OCI-M1 (cell line): ENCODE measurements at places on chromosomes 6 and 20.

DNA sequence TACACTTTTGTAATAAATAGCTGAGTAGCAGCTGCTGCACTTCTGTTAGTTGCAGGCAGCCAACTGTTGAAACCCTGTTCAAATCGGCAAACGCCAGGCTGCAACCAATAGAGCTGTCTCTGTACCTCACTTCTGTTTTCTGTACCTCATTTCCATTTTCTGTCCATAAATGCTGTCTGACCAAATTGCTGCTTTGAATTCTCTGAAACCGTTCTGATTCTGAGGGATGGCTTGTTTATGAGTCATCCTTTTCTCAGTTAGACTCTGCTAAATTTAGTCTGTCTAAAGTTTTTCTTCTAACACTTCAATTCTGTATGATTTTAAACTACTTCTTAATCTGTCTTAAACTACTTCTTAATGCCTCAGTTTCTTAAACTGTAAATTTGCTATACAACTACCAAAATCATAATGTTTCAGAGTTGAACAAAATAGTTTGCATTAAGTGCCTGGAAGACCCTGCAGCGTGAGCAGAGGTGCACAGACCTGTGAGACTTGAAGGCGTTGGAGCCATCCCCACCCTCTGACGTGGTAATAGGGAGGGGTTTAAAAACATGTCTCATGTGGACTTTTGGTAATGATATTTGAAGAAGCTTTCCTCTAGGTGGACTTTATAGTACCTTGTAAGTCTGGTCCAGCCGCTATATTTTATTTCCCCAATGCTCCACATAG lies 9.6 kb downstream of the BTNL2 start:
- no peak for DNase-seq

- DNase-seq, result no peak
These were observed 245.4 kb upstream of the ASCC3 start for GRCh38 chr6:101126501-101126900.

DNA sequence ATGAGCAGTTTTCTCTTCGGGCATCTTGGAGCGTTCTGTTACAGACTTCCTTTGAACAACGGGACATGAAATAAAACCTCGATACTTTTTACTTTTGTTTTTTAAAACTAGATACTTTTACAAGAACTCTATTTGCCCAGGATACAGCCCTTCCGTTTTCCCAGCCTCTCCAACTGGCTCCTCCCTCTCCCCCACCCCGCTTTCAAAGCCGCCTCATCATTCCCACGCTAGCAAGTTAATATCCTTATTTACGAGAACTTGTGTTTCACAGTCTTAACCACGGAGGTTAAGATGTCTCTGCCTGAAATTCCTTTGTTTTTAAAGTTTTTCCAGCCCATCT lies 241 bp upstream of the CFAP206 start:
- peak; percentile 81 for DNase-seq

- peak; percentile 24 for DNase-seq
These were observed 1.7 kb upstream of the TOMM34 start for GRCh38 chr20:44961870-44962267.

DNA sequence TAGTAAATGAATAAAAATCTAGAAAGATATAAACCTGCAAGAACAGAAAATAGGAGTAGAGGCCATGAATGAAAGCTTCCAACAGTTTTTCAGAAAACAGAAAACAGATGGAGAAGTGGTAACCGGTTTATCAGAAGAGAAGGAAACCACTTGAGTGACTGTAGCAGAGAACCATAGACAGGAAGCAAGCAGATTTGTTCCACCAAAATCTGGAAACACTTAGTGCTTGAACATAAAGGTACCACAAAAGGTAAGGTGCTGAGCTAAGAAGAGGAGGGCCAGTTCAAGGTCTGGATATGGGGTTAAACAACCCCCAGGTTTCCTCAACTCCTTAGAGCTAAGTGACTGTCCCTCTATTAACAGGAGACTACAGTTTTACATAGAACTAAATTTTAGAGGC lies 9.2 kb upstream of the KIAA0319 start:
- no peak for DNase-seq

DNA sequence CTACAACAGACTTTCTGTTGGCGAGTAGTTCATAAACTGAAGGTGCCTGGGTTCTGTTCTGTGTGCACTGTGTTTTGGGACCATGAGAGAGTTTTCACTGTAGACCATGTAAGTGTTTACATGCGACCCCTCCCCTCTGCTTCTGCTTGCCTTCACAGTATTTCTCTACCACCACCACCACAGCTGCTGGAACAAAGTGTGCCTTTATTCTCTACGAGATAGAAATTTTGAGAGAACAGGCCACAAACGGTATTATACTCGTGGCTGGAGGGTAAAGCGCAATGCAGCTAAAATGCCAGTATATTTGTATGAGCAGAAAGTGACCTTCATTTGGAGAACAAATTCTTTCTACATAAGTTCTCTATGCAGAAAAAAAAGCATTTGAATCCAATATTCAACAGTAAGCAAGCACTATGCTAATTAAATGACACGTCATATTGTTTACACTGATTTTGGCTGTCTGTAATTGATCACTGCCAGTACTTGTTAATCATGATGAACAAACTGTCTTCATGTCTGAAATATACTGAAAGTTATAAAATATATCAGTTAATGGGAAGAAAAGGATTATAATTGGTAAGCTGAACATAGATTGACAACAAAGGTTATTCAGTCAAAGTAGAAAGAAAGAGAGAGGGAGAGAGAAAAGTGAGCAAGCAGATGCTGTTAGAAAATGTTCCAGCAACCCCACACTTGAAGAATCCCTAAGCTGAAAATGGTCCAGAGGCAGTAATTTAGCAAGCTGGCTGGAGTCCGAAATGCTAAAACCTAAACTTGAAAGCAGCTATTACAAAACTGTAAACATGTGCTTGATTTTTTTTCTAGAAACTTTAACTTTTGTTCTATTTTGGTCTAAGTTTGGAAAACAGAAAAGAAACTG lies 8.8 kb downstream of the CLDN20 start:
- no peak for DNase-seq

- DNase-seq, result peak; percentile 86
These were observed 144.6 kb upstream of the AGPAT4 start for GRCh38 chr6:161418463-161418945.

DNA sequence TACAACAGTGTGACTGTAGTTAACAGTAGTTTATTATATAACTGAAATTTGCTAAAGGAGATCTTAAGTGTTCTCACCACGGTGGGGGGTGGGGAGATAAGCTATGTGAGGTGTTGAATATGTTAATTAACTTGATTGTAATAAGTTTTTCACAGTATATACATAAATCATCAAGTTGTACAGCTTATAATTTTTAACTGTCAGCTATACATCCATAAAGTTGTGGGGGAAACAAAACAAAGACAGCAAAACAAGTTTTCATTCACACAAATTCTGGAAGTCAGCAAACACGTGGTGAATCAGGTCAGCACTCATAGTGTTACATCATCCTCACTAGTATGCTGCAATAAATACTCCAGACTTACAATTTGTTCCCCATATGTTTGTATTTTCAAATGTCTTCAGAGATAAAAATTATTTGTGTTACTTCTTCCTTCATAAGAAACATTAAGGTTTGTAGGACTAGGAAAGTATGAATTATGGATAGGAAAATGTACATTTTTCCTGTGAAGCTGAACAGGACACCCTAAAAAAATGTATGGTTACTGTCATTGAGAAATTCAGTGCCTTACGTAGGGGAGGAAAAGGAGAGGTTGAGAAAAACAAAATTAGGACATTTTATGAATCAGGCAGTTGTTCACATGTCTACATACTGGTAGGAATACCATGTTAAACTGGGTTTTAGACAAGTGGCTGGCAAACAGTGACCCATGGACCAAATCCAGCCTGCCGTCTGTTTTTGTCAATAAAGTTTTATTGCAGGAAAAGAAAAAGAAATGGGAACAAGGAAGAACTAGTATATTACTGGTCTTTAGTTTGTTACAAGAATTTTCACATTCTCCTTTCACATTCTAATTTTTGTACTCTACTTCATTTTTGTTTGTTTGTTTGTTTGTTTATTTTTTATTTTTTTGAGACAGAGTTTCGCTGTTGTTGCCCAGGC lies 6.0 kb downstream of the SUMO4 start:
- peak; percentile 66 for DNase-seq

GRCh38 chr6:156787569-156788492 lies 10.7 kb downstream of the ARID1B start:
- DNase-seq, result no peak

DNA sequence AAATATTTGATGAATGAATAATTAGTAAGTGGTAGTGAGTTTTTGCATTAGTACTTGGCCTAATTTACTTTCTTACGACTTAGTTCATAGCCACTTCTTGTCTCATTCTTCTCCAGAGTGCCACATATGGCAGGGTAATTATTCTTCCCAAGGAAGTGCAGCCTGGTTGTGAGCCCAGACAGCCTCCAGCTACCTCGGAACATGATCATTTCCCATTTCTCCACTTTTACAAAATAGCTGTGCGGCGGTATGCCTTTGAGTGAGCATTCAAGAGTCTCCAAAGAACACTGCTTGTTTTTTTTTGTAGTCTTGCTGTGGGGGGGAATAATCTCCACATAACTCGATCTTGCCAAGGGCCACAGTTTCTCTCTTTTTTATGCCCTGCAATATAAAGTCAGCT lies 765.0 kb downstream of the HDGFL1 start:
- DNase-seq, result no peak

DNA sequence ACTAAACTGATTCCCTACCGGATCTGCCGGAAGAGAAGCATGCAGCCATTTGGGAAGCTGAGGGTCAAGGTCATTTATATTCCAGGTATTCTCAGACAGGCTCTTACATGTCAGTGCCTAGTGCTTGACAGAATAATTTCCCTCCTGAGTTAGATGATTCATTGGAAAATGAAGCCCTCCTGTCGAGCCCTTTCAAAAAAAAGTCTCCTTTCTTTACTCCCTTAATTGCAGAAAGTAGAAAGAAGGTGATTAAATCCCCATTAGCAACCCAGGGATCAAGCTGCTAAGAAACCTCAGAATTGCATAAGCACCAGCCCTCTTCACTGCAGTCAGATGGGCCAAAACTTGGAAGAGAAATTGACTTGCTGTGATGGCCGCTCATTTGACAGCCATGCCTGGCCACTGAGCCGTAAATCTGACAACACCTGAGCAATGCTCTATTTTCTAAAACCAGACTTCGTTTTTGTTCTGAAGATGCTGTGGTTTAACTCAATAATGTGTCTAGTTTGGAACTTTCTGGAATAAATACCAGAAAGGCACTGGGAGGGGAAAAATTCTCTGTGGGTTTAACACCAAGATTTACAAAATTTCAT lies 61.0 kb upstream of the ARMH2 start:
- no peak for DNase-seq

GRCh38 chr6:13733178-13733887 lies 21.7 kb upstream of the RANBP9 start:
- DNase-seq, result no peak

- DNase-seq, result peak; percentile 87
These were observed 806 bp downstream of the LEMD2 start for GRCh38 chr6:33787954-33788693.

GRCh38 chr6:107495196-107495643 lies 5.3 kb downstream of the SOBP start:
- no peak for DNase-seq

GRCh38 chr6:25366903-25367545 lies 87.8 kb downstream of the CARMIL1 start:
- DNase-seq, result peak; percentile 31

DNA sequence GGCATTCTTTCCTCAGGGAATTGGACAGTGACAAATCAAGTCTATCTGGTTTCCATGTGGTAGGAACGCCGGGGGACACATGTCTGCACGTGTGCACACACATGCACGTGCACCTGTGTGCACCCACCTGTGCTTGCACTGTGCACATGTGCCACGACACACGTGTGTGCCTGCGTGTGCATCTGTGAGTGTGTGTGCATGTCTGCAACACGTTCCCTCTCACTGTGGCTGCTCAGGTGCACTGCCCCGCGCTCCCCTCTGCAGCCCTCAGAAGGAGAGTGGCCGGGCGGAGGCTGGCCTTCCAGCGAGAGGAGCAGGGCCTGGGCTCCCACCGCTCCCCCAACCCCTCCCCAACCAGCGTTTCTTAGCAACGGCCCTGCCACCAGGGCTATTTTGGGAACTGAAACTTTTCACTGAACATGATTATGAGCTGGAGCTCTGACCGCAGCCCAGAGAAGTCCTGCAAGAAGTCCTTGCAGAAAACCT lies 147.8 kb downstream of the PHACTR3 start:
- peak; percentile 5 for DNase-seq

DNA sequence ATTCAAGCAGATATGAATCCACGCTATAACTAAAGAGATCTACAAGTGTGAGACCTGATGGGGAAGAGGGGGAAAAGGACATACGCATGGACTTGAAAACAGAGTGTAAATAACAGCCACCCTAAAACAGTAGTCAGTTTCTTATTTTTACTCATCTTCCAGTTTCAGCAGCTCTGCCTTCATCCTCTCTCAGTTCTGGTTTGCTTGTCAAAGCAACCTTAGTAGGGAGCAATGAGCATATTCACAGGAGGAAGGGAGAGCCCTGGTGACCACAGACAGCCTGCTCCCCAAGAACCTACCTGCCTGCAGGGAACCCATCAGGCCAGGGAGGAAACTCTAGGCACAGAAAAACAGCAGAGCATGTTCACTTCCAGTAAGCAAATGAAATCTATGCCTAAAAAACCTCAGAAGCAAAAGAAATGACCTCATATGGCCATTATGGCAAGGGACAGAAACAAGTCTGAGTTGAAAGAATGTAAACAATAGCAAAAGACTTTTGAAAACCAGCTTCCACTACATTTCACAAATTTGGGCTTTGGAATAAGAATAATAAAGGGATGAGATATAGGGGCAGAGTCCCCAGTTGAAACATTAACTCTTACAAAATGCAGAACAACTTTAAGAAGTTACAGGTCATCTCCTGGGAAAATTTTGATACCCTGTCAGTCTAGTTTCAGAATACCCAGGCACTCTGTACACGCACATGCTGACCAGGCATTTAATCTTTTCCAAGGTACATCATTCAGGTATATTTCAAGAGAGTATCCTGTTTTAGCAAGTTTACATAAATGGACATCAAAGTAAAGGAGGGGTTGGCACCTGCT lies 120.8 kb upstream of the BCLAF1 start:
- no peak for DNase-seq

DNA sequence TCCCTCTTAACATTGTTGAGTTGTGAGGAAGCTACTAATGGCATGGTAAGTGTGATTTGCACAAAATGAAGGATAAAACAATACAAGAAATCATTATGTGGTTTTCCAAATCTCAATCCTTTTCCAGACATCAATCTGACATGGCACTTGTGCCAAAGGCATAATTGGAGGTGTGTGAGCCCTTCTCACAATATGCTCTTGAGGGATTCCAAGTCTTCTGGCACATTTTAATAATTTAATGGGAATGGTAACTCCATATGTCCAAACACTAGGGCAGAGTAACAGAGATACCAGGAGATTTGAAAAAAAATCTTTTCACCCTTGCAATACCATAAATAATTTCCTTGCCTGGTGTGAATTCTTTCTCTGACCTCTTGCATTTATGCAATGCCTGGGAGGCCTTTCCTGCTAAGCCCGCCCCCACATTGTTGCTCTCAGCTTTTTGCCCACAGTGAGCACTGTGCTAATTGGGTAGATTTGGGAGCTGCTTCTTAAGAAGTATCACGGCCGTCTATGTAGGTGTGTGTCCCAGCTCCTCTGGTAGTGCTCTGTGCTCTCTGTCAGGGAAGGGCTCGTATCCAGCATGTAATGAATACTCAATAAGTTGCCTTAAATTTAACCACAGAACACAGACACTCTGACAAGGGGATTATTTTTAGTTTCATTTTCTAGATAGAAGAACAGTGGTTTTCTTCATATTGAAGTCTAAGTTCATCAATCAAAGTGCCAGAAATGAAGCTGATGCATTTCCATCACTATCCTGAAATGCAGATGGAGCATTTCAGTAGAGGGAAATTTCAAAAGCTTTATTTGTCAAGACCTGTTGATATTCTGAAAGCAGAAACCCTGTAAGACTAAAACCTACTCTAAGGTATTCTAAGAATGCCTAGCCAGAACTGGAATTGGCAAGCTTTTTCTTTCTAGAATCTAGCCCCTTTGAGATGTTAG lies 54.4 kb upstream of the CEP85L start:
- DNase-seq, result peak; percentile 79
